ENCODE measurements at places on chromosomes 5 and 9.
A peak's percentile ranks its signal among the peaks of the same experiment; 100 is the strongest.

GRCh38 chr5:122424132-122424531, 112.1 kb downstream of the SNCAIP start:
- no peak for DNase-seq

DNA sequence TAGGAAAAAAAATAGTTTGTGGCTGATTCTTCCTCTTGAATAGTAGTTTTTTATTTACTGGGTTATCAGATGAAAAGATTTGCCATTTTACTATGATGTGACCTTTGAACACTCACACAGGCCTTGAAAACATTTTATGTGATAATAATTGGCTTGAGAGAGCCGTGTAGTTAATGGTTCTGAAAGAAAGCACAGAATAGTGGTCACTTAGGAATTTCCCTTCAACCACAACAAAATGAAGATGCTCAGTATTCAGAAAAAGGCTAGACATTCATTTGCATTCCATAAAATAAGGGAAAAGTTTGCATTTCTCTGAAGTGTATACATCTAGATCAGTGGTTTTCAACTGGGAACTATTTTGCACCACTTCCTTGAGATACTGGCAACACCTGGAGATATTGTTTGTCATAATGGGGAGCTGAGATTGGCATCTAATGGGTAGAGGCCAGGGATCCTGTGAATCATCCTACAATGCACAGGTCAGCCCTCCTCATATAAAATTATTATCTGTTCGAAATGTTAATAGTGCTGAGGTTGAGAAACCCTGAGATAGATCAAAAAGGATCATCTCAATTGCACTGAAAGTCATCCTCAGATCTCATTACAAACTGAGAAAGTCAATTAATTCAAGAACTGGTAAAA, 446.4 kb upstream of the CCNG1 start:
- no peak for DNase-seq

GRCh38 chr5:155394727-155395126, 381.2 kb downstream of the KIF4B start:
- DNase-seq = no peak

- no peak for DNase-seq
Observed at GRCh38 chr5:77343165-77343564, 132.7 kb downstream of the PDE8B start.

DNA sequence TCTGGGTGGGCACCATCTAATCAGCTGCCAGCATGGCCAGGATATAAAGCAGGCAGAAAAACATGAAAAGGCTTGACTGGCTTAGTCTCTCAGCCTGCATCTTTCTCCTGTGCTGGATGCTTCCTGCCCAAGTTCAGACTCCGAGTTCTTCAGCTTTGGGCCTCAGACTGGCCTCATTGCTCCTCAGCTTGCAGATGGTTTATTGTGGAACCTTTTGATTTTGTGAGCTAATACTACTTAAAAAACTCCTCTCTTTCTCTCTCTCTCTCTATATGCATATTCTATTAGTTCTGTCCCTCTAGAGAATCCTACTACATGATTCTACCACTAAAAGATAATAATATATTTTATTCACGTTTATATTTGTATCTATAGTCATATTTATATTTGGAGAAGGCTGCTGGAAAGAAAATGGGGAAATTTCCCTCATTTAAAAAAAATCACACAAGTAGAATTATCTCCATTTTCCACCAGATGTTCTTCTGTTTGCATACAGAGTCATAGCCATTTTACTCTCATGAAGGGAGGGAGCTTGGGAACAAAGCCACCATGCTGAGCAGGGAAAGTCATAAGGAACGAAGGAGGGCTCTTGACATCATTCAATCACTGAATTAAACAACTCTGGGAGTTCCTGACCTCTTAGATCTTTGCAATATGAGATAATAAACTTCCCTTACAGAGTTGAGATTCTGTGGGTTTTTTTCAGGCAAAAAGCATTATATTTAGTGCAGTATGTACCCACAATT, 1137.4 kb upstream of the CDH18 start:
- DNase-seq = no peak

- peak; percentile 86 for DNase-seq
Observed at GRCh38 chr9:113876151-113876992, at the start of gene ZNF618. ZNF618 (plus strand) TSS chr9:113876309; CDS start chr9:113876381, 72 bp downstream.

- no peak for DNase-seq
Observed at GRCh38 chr5:67063791-67064190, 132.8 kb downstream of the CD180 start.

DNA sequence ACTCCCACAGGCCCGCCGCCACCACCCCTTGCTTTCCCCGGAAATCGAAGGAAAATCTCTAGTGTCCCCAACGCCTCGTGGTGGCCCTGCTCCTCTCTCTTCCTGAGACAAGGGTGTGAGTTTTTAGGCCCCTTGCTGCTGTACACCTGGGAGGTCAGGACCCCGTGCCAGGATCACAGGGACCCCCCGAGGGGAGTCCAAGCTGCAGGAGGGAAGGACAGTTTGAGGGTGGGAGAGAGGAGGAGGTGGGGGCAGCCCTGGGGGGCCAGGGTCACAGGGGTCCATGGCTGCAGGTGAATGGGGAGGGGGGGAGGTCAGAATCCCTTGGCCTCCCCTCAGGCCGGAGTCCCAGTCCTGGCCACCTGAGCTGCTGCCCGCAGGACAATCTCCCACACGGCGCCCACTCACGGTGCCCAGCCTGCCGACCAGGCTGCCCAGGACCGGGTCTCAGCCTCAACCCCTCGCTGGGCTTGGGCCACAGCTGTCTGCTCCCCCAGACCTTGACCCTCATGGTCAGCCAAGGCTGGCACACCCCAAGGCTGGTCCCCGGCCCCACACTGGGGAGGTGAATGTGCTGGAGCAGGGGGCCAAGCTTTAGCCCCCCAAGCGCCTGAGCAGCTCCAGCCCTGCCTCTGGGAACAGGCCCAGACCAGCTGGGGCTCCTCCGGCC, 19.9 kb downstream of the TPPP start:
- no peak for DNase-seq

- no peak for DNase-seq
Observed at GRCh38 chr5:59458321-59458720, 435.2 kb downstream of the PDE4D start.

DNA sequence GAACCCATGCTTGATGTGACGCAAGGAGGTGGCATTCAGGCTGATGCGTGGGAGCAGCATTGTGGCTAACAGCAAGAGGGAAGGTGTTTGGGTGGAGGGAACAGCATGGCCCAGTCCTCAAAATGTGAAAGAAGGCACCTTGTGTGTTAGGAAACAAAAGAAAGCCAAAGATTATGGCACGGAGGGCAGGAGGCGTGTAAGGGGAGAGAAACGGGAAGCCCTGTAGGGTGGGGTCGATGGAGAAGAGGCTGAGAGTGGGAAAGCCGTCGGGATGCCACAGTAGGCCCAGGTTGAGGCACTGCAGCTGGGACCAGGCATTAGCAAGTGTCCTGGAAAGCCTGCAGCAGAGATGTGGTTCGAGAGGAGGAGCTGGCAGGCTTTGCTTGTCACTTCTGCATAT, 241.1 kb downstream of the GADD45G start:
- no peak for DNase-seq

DNA sequence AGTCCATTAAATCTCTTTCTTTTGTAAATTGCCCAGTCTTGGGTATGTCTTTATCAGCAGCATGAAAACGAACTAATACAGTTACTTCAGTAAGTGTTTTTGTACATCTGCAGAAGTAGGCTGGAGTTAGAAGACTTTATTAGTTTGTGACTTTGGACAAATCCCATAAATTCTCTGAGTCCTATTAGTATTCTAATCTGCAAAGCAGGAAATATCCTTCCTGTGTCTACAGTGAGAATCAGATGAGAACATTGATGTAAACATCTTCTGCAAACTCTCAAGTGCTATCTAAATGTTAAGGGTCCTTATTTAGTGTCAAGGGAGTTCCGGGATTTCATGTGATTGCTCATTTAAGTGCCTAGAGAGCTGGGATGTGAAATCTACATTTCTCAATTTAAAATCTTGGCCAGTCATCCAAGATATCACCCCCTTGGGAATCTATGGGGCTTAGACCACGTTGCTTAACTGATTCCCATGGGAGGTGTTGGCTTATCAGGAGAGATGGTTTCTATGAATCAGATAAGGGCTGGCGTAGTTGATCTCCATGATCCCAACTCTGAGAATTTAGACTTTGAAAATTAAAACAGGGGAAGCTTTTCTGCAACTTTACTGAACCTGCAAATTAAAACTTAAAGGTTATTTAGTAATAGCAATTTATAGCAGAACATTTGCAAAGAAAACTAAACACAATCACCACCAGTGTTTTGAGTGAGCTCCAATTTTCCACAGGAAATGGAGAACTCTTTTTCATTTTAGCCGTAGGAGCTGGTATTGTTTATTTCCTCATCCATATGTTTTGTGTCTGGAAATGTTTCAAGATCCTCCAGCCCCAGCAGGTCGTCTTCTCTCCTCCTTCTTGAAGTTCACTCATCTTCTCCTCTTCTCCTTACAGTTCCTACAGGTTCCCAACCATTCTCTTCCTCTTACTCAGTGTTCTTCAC, 241.6 kb upstream of the CD180 start:
- no peak for DNase-seq

GRCh38 chr9:4654084-4654483, 8.0 kb upstream of the PLPP6 start:
- DNase-seq = no peak

DNA sequence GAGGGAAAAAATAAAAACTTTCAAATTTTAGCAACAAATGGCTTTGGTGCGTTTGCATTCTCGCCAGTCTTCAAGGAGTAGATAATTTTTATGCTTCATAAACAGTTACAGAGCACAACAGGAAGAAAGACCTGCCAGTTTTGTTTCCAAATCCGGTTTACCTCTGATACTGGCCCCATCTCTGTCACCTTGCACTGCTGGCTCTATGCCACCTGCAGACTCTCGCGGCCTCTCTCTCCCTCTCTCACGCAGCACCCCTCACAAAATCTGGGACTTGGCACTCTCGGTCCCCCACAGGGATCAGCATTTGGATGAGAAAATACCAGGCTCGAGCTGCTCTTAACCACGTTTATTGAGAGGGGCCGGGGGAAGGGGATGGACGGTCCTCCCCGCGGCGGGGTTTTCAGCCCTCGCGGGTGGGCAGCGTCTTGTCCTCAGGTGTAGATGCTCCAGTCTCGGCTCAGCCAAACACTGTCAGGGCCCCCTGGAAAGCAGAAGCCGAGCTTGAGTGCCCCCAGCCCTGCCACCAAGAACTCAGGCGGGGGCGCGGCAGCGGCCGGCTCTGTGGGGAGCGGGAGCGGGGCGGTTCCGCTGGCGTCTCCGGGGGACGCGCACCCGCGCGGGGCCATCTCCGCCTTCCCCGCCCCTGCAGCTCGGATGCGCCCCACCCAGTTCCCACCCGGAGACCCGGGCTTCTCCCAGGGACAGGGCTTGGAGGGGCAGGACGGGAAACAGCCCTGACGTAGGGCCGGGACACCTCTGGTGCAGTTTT, 1.3 kb downstream of the SCGB3A1 start:
- no peak for DNase-seq

DNA sequence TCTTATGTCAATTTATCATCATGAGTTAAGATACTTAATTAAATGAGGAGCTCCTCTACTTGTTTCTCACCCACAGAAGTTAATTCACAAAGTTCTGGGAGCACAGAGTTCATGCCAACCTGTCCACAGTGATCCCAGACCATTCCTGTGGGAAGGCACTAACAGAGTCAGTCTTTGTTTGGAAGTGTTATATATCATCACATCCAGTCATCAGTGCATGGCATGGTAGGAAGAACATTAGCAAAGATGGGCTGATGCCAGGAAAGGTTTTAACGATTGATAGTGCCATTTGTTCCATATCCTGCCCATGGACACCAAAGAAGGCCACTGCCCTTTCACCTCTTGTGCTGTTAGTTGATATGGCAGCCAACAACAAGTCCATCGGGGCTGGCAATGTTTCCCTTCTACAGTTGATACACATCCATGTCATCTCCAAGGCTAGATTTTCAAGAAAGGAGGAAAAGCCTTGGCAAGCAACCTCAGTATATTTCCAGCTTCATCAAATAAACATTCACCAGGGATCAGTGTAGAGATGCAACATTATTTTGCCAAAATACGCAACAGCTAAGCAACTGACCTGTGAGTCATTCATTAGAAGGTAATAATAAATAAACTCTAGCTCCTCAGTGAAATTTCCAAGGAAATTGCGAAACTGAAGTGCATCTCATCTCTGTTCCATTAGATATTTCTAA, 169.6 kb downstream of the RORB start:
- no peak for DNase-seq

DNA sequence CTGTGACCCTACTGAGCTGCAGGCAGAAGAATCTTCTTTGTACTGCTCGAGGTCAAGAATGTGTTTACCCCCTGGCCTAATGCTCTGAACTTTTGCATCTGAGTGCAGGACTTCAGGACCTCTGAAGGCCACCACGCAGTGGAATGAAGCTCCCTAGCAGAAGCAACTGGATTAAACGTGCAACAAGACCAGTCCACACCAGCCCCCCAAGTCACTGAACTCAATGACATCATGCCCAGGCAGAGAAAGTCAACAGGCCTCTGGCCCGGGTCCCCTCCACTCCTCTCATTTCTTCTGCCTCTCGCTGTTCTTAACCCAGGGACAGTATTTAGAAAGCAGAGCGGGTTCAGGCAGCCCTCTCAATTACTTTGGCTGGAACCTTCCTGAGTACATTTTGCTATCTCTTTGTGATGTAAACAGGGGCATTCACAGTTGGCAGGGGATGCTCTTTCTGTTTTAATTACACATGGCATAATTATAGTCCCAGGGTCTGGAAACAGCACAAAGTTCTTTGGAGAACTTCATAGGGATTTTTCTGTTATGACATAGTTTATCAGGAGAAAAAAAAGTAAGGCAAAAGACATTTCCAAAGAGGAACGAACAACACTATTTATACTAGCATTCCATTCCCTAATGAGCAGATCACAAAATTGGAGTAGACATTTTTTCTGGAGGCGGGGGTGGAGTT, 108.2 kb upstream of the SPATA31D4 start:
- peak; percentile 63 for DNase-seq

GRCh38 chr9:129506892-129507291, 114.0 kb downstream of the C9orf50 start:
- peak; percentile 45 for DNase-seq

GRCh38 chr5:60674251-60675069, 25.5 kb downstream of the DEPDC1B start:
- DNase-seq = no peak

GRCh38 chr5:14281746-14282181, 138.6 kb downstream of the TRIO start:
- DNase-seq = no peak

DNA sequence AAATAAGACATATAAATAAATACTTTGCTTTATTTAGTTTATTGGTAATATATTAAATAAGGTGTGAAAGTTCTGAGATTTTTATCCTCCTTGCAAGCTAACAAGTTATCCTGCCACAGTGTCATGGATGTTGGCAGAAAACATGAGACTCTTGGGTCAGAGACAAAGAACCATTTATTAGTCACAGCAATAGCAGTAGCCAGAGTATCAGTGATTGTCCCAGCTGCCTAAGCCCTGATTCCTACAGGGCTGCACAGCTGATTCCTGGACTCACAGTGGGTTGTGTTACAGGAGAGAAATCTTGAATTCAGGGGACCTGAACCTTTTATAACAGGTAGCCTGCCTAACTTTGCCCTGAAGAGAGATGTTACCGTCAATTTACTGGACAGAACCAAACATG, 304.5 kb upstream of the ZNF608 start:
- DNase-seq = no peak

- DNase-seq = no peak
Observed at GRCh38 chr9:108831496-108832178, 24.1 kb downstream of the ACTL7B start.
